WTC11 (cell line): ENCODE measurements at places on chromosomes 13 and 19.

- peaks cover 3% of the 10 kb centered on the region; the same call in 1 of the 2 replicates for H3K36me3 ChIP-seq
- no peak for DNase-seq
- peaks cover 29% of the 10 kb centered on the region for H3K27me3 ChIP-seq
These were observed 961 bp upstream of the URI1 start for GRCh38 chr19:29940971-29941585.

GRCh38 chr13:81048026-81048461 lies 707.1 kb upstream of the SPRY2 start:
- no peaks in the 10 kb centered on the region for H3K4me1 ChIP-seq
- H3K27me3 ChIP-seq, result no peaks in the 10 kb centered on the region
- H3K4me3 ChIP-seq, result no peak overlapping the region
- no peak overlapping the region for H3K27ac ChIP-seq
- no peak for DNase-seq

- no peaks in the 10 kb centered on the region for H3K27me3 ChIP-seq
- DNase-seq, result no peak
- H3K27ac ChIP-seq, result peak overlapping the region; percentile 28; the same call in 1 of the 2 replicates
- H3K4me3 ChIP-seq, result no peak overlapping the region
- H3K4me1 ChIP-seq, result peaks cover 5% of the 10 kb centered on the region
These were observed 9.5 kb downstream of the POLR1D start for GRCh38 chr13:27631156-27631555.

DNA sequence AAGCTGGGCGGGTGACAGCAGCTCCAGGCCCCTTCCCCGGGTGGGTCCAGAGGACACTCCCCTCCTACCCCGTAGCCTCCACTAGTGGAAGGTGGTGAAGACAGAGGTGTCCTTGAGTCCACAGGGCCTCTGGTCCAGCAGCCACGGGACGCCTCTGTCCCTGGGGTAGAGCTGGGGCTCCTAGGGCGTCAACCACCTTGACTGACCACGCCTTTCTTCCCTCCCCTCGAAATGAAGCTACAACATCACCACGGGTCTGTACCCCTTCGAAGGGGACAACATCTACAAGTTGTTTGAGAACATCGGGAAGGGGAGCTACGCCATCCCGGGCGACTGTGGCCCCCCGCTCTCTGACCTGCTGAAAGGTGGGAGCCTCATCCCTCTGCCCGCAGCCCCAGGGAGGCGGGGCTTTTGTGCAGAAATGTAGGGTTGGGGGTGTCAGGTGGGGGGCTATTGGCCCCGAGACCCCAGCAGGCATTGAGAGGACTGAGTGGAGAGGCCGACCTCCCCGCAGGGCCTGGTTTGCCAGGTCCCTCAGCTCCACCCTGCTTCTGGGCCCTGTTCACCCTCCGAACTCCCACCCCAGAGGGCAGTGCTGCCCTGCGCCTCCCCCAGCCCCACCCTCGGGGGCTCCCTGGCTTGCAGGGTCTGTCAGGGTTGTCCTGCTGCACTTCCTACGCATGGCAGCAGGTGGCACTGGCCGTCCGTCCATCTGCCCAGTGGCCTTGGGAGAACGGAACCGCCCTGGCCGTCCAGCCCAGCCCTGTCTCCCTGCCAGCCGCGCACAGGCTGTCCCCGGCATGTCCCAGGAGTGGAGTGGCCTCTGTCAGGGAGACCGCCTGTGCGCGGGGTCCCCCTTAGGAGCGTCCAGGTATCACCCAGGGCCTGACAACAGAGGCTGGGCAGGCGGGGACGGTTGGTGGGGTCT lies 15.7 kb downstream of the STK11 start:
- DNase-seq, result peak; percentile 65
- H3K4me1 ChIP-seq, result peaks cover 17% of the 10 kb centered on the region
- H3K4me3 ChIP-seq, result no peak overlapping the region
- H3K36me3 ChIP-seq, result peaks cover 3% of the 10 kb centered on the region; the same call in 1 of the 2 replicates
- no peaks in the 10 kb centered on the region for H3K27me3 ChIP-seq

DNA sequence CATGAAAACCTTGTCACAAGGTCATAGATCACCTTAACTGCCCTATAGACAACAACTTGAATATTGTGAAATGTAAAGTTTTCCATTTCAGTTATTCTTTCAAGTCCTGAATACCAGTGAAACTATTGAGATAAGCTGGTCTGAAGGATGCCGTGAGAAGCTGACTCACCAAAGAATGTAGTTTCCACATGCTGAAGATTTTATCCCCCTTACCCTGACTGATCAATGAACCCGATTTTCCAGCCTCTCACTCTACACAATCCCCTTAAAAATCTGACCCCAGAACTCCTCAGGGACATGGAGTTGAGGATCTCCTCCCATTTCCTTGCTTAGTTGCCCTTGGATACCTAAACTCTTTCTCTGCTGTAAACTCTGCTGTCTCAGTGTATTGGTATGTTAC lies 67.5 kb downstream of the POSTN start:
- no peak for DNase-seq
- H3K4me1 ChIP-seq, result peaks cover 7% of the 10 kb centered on the region; the same call in 1 of the 2 replicates
- H3K27me3 ChIP-seq, result no peaks in the 10 kb centered on the region
- no peak overlapping the region for H3K27ac ChIP-seq
- H3K36me3 ChIP-seq, result peaks cover 7% of the 10 kb centered on the region

GRCh38 chr19:4657262-4657661 lies 12.9 kb downstream of the MYDGF start:
- H3K4me3 ChIP-seq, result no peak overlapping the region
- no peaks in the 10 kb centered on the region for H3K27me3 ChIP-seq
- H3K27ac ChIP-seq, result no peak overlapping the region
- H3K4me1 ChIP-seq, result no peaks in the 10 kb centered on the region
- no peak for DNase-seq

DNA sequence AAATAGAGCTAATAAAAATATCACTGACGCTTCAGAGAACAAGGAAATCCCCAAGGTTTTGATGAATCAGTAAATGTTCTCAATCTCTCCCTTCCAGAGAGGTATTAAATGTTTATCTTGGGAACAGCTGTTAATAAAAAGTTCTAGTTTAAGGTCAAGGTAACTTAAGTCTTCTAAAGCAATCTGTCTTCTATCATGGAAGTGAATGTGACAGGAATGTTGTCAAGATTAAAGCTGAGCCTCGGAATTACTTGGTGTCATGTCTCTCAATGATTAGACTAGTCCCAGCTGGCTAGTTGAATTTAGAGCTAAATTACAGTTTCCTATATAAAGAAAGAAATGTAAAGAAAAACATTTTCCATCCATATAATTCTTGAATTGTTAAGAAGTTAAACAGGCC lies 23.4 kb downstream of the ESD start:
- no peak overlapping the region for H3K27ac ChIP-seq
- no peaks in the 10 kb centered on the region for H3K27me3 ChIP-seq
- H3K4me1 ChIP-seq, result peaks cover 9% of the 10 kb centered on the region
- peaks cover 45% of the 10 kb centered on the region for H3K36me3 ChIP-seq

DNA sequence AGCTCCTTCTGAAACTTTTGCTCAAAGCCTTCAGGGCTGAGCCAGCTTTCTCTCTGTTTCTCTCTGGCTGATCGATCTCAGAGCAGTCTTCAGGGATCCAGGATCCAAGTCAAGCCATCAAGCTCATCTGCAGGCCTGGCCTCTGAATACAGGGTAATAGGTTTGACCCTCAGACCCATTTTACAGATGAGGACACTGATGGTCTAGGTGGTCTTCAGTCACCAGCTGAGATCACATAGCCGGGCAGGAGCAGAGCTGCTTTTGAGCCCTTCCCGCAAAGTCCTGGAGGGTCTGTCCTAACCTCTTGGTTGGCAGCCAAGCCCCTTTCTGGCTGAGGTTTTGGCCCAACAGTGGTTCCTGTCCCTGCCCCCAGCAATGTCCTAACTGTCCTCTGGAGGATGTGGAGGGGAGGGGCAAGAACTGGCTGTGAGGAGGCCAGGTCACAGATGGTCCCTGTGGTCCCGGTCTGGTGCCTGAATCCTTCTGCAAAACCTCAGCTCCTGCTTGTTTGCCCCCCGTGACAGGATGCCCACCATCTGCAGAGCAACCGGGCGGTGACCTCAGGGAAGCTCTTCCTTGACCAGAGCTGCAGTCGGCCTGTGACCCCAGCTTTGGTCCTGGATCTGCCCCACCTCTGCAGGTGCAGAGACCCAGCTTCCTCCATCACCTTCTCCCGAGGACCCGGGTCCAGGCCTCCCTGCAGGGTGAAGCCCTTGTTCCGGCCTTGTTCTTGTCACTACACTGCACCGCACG lies 5.8 kb upstream of the PEAK3 start:
- DNase-seq, result no peak
- H3K27ac ChIP-seq, result 0 out of 2 replicates have a peak overlapping the region, but pooled peaks have one; percentile 32
- H3K4me1 ChIP-seq, result peaks cover 7% of the 10 kb centered on the region; the same call in 1 of the 2 replicates
- no peaks in the 10 kb centered on the region for H3K36me3 ChIP-seq
- peaks cover 63% of the 10 kb centered on the region for H3K27me3 ChIP-seq

DNA sequence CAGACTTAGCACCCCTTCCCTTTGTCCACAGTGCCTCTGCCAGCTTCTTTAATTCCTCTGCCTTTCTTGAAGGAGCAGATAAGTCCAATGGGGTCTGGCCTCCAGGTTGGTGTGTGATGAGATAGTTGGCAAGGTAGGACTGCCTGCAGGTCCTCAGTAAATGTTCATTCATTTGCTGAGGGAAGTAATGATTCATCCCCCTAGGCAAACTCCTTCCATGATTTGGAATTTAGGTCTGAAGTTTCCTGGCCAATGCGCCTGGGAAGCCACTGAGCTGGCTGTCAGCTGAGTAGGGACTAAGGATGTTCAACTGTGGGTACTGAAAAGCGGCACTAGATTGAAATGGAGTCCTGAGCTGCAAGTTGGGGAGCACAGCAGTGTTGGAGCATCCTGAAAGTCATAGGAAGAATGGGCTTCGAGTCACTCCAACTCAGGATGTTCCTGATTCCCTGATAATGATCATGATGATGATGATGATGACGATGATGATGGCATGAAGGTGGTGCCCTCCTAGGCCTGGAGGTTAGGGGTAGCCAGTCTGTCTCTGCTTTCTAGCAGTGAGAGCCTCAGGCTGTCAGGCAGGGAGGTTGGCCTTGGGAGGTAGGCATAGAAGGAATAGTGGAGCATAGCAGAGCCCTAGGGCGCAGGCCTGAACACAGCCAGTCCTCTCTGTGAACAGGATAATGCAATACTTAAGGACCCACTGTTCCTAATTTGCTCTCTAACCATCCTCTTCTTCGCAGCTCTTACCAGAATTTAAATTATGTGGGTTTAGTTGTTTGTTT lies 44.7 kb downstream of the COL4A2 start:
- H3K27ac ChIP-seq, result no peak overlapping the region
- H3K36me3 ChIP-seq, result no peaks in the 10 kb centered on the region
- H3K27me3 ChIP-seq, result no peaks in the 10 kb centered on the region
- no peak overlapping the region for H3K4me3 ChIP-seq
- DNase-seq, result no peak

- no peaks in the 10 kb centered on the region for H3K4me1 ChIP-seq
- no peak for DNase-seq
- no peaks in the 10 kb centered on the region for H3K27me3 ChIP-seq
- H3K4me3 ChIP-seq, result no peak overlapping the region
These were observed 1714.4 kb downstream of the OLFM4 start for GRCh38 chr13:54742984-54743383.

DNA sequence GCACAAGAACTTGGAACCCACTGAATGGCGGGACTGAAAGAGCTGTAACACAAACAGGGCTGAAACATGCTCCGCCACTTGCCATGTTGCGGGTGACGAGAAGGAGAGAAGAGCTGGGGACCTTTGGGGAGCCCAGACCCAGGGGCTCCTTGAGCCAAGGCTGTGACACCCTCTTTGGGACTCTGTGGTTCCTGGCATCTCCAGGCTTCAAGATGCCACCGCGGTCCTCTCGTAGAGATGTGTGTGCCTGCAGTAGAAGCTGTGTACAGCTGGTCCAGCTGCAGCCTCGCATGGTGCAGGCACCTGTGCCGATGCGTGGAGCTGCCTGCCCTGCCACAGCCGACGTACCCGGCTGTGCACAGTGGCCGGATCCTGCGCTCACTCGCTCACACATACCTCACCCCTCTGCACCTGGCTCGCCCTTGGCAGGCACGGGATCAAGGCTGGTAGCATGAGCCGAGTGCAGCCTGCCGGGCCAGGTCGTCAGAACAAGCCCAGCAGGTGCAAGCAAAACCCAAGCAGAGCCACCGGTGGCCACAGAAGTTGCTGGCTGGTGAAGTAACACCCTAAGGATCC lies 1385.8 kb downstream of the PCDH9 start:
- no peaks in the 10 kb centered on the region for H3K27me3 ChIP-seq
- H3K4me3 ChIP-seq, result no peak overlapping the region
- H3K27ac ChIP-seq, result no peak overlapping the region

GRCh38 chr19:45976178-45976577 lies 2.5 kb upstream of the NOVA2 start:
- no peak overlapping the region for H3K4me3 ChIP-seq
- no peak for DNase-seq
- peaks cover 63% of the 10 kb centered on the region for H3K27me3 ChIP-seq
- H3K27ac ChIP-seq, result no peak overlapping the region
- H3K4me1 ChIP-seq, result peaks cover 17% of the 10 kb centered on the region

GRCh38 chr13:80121038-80121437 lies 219.9 kb downstream of the SPRY2 start:
- H3K27me3 ChIP-seq, result no peaks in the 10 kb centered on the region
- no peak for DNase-seq
- no peak overlapping the region for H3K4me3 ChIP-seq
- peaks cover 25% of the 10 kb centered on the region for H3K4me1 ChIP-seq
- no peaks in the 10 kb centered on the region for H3K36me3 ChIP-seq

DNA sequence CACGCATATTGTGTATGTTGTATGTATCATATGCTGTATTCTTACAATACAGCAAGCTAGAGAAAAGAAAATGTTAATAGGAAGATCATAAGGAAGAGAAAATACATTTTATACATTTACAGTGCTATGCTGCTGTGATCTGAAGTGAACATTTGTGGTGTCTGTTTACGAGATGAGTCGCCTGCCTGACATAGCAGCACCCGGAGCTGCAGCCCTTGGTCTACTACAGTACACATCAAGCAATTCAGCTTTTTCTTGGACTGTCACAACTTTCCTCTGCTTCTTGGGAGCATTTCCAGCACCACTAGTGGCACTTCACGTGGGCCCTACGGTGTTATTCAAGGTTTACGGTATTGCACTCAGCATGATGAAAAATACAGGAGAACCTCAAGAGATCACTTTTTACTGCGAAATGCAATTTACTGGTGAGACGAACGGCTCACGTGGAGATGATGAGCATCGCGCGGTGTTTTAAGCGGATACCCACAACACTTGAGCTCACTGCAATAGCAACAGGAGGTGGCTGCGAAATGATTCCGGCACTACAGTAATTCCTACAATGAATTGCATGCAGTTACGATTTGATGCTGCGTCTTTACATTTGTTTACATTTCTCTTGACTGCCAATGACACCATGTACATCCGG lies 308.4 kb downstream of the FGF9 start:
- H3K27ac ChIP-seq, result no peak overlapping the region
- peaks cover 15% of the 10 kb centered on the region for H3K4me1 ChIP-seq
- H3K36me3 ChIP-seq, result no peaks in the 10 kb centered on the region
- DNase-seq, result no peak
- H3K4me3 ChIP-seq, result no peak overlapping the region

GRCh38 chr19:29971002-29971401 lies 29.0 kb downstream of the URI1 start:
- H3K27ac ChIP-seq, result no peak overlapping the region
- no peak overlapping the region for H3K4me3 ChIP-seq
- peaks cover 20% of the 10 kb centered on the region for H3K4me1 ChIP-seq
- no peaks in the 10 kb centered on the region for H3K36me3 ChIP-seq
- H3K27me3 ChIP-seq, result no peaks in the 10 kb centered on the region

GRCh38 chr19:45123440-45123850 lies 30.5 kb downstream of the PPP1R37 start:
- no peak for DNase-seq
- H3K4me1 ChIP-seq, result peaks cover 7% of the 10 kb centered on the region
- no peak overlapping the region for H3K4me3 ChIP-seq
- H3K36me3 ChIP-seq, result no peaks in the 10 kb centered on the region
